Hypothalamus (tissue), 51 donors: ENCODE measurements at places on chromosomes 1 and 21.

DNA sequence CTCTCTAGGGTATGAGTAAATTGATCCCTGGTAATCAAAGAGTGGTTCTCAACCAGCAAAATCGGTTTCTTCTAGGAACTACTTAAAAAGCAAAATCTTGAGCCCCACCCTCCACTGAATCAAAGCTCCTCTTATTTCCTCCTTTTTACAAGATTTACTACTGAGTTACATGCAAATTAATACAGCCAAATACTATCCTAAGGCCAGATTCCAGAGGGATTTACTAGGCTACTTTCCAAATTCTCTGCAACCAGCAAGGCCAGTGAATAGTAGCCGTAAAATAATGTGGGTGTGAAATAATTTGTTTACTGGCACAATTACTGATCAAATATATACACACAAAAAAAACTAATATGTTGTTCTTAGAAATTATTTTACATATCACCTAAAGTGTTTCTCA is 1583.8 kb downstream of the NCAM2 start:
- DNase-seq, result no peak

DNA sequence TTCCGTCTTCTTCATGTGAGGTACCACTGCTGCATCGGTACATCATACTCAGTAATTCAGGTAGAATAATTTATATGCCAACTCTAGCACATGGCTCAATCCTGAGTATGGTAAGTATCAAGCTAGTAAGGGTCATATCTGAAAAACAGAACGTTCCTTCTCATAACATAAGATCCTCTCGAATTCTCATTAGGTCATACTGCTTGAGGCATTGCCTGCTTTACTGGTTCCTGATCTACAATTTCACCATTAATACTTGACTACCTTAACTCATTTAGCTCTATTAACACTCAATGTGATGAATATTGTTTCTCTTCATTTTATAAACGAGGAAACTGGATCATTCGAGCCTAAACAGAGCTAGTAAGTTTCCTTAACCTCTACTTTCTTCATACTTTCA is 871.6 kb downstream of the BRINP3 start:
- DNase-seq, result no peak

DNA sequence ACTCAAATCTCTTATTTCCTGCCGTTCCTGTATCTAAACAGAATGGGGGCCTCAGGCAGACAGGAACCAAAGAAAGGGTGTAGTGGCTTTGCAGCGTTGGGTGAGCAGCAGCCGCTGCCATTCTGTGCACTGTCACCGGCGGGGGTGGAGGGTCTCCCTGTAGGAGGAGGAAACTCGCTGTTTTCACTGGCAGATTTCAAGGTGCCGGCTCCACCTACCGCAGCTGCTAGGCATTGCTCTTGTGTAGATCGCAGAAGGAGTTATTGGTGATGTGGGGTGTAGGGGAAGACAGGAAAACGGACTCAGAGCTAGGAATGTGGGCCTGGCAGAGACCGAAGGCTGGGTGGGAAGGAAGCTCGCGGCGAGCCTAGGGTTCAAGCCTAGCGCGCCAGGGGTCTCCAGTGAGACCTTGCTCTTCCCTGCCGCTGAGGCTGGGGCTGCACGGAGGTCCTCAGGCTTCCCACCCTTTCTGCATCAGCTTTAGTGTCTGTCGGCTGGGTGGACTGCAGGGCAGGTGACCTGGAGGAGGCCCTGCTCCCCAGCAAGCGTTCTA is 20.8 kb downstream of the ATP5PO start:
- peak; percentile 16 for DNase-seq

DNA sequence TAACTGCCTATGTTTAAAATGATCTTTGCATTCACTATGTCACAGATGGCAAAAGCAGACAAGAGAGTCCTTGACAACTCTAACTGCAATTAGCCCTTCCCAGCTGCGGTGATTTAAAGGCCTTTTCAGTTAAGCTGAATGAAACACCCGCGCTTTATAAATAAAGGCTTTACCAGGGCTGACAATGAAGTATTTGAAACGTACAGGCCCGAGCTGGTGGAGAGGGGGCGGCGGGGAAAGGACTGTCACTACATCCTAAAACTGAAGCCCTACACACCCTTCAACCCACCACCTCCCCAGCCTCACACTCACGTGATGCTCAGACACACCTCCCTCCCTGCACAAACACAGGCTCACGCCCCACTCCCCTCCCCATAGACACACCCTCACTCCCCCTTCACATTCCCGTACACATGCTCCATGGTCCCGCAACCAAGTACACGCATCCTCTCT is 45.5 kb downstream of the GRIK3 start:
- DNase-seq, result no peak

GRCh38 chr1:21955058-21955457 is 17.9 kb upstream of the HSPG2 start:
- DNase-seq, result no peak

DNA sequence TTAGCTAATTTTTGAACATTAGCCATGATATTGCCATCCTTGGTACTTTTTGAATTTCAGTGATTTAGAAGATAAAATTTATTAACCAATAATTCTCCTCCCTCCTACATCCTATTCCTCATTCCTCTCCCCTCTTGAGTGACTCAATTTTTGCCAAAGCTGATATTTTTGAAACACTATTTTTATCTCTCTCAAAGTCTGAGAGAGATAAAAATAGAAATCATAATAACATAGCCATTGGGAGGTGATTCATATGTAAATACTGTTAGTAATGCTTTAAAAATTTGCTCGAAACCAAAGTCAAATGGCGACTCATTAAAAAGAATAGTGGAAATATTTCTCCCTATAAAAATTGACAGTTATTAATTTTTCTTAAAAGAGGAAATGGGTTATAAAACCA is 97.4 kb downstream of the PATJ start:
- no peak for DNase-seq

- no peak for DNase-seq
Measured at GRCh38 chr1:67651031-67651430, 34.0 kb upstream of the GADD45A start.

DNA sequence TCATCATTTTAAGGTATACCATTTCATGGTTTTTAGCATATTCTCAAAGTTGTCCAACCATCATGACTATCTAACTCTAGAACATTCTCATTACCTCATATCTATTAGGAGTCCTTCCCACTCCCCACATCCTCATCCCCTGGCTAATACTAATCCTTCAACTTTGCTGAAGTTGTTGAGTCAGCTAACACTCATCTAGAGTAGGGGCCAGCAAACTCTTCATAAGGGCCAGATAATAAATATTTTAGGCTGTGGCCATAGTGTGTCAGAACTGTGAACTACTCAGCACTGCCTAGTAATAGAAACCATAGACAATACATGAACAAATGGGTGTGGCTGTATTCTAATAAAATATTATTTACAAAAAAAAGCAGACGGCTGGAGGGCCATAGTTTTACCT is 43.0 kb downstream of the TOR3A start:
- DNase-seq, result no peak

DNA sequence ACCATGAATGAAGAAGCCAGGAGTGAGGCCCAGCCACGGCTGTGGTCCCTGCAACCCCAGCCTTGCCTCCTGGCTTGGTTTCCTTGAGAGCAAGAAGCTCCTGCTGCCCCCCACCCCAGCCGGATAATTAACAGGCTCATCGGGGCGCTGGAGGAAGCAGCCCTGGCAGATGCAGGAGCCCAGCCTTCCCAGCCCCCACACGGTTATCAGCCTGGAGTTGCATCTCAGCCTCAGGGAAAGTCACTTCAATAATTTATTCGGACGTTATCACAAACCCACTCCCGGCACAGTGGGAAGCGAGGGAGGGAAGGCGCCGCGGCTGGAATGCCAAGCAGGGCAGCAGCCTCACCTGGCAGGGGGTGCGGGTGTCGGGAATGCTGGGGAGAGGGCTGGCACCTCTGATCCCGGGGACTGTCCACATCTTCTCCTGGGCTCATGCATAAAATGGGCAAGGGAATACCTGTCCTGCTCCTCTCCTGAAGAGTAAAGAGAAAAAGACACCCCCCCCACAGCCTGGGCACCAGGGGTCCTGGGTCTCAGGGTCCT is 43.3 kb upstream of the LRP8 start:
- no peak for DNase-seq

GRCh38 chr1:224762046-224762445 is 145.9 kb downstream of the CNIH3 start:
- DNase-seq, result no peak
